CD8-positive, alpha-beta memory T cell (primary cell): ENCODE measurements at places on chromosomes 16 and 17. TPM values are rescaled to one million over a fixed set of nuclear protein-coding genes. Genes with fewer than 3 reads are reported as not detected.

- H3K4me1 ChIP-seq: peaks cover 27% of the 10 kb centered on the region
- H3K4me3 ChIP-seq: no peak overlapping the region
Measured at GRCh38 chr16:11309895-11310633, 28.9 kb upstream of the PRM1 start.

GRCh38 chr16:15866451-15866850 lies 9.6 kb upstream of the MYH11 start:
- no peaks in the 10 kb centered on the region for H3K27me3 ChIP-seq
- no peaks in the 10 kb centered on the region for H3K4me1 ChIP-seq
- no peak overlapping the region for H3K4me3 ChIP-seq
- peaks cover 23% of the 10 kb centered on the region for H3K36me3 ChIP-seq
- DNase-seq: no peak

DNA sequence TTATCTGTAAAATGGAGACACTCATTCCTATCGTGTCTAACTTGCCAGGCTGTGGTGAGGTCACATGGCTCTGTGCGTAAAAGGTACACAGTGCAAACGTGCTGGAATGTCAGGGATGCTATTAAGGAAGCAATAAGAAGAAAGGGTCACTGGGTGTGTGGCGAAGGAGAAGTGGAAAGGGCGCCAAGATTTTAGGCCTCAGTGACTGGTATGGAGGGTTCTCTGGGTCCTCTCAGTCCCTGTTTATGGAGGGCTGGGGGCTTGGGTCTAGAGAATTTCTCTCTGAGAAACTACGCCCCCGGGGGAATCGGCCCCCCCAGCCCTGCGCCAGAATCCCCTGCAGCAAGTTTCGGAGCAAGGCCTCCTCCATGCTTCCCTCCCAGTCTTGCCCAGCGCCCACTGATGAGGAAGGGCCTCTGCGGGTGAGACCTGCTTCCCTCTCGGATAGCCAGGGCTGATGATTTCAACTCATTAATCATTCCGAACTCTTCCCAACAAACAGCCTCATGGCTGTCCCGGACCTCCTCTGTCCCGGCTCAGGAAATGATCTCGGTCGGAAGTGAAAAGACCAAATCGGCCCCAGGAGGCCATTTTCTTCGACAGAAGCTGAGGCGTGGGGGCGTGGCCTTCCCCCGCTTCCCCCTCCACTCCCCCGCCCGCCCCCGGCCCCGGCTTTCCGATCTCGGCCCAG lies 1.2 kb upstream of the HEXIM1 start:
- H3K27ac ChIP-seq: peak overlapping the region; percentile 98
- no peaks in the 10 kb centered on the region for H3K36me3 ChIP-seq
- H3K4me1 ChIP-seq: peaks cover 39% of the 10 kb centered on the region
- peak overlapping the region; percentile 91 for H3K4me3 ChIP-seq

GRCh38 chr17:50272711-50273653 lies 1.3 kb upstream of the TMEM92 start:
- H3K27ac ChIP-seq: no peak overlapping the region
- H3K36me3 ChIP-seq: no peaks in the 10 kb centered on the region
- peak; percentile 48 for DNase-seq
- H3K27me3 ChIP-seq: peaks cover 5% of the 10 kb centered on the region

DNA sequence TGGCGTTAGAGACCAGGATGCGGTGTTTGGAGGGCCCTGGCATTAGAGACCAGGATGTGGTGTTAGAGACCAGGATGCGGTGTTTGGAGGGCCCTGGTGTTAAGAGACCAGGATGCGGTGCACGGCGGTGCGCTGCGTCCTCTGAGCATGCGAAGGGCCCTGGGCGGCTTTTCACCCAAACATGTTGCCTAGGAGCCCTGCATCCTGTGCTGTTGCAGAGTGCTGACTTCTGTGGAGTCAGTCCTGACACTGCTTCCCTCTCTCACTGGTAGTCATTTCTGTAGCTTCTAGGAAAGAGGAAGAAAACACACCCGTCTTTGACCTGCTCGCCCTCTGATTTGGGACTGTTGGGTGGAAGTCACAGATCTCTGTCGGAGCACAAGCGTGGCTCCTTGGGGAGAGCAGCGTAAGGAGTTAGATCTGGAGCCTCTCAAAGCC lies 141.2 kb downstream of the LAT start:
- no peak for DNase-seq
- no peaks in the 10 kb centered on the region for H3K27me3 ChIP-seq
- H3K36me3 ChIP-seq: no peaks in the 10 kb centered on the region
- no peak overlapping the region for H3K27ac ChIP-seq
- H3K4me1 ChIP-seq: no peaks in the 10 kb centered on the region

GRCh38 chr17:9361188-9361955 lies 214.2 kb downstream of the STX8 start:
- DNase-seq: no peak
- H3K36me3 ChIP-seq: no peaks in the 10 kb centered on the region
- H3K4me3 ChIP-seq: no peak overlapping the region

DNA sequence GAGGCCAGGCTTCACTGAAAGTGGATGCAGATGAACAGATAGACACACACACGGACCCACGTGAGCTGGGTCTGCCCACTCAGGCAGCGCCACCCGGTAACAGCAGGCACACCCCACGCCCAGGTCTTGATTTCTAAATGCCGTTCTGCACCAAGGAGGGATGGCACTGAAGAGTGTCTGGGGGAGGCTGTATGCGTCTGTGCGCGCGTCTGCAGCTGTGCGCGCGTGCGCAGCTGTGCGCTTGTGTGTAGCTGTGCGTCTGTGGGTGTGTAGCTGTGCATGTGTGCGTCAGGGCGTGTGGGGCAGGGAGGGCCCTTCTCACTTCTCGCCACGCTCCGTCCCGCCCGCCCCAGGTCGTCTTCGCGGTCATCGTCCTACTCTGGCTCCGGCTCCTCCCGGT lies 15.5 kb upstream of the IL17C start:
- no peak overlapping the region for H3K4me3 ChIP-seq
- DNase-seq: no peak
- H3K4me1 ChIP-seq: peaks cover 36% of the 10 kb centered on the region
- H3K27me3 ChIP-seq: no peaks in the 10 kb centered on the region
- H3K27ac ChIP-seq: no peak overlapping the region
- H3K36me3 ChIP-seq: peaks cover 47% of the 10 kb centered on the region

DNA sequence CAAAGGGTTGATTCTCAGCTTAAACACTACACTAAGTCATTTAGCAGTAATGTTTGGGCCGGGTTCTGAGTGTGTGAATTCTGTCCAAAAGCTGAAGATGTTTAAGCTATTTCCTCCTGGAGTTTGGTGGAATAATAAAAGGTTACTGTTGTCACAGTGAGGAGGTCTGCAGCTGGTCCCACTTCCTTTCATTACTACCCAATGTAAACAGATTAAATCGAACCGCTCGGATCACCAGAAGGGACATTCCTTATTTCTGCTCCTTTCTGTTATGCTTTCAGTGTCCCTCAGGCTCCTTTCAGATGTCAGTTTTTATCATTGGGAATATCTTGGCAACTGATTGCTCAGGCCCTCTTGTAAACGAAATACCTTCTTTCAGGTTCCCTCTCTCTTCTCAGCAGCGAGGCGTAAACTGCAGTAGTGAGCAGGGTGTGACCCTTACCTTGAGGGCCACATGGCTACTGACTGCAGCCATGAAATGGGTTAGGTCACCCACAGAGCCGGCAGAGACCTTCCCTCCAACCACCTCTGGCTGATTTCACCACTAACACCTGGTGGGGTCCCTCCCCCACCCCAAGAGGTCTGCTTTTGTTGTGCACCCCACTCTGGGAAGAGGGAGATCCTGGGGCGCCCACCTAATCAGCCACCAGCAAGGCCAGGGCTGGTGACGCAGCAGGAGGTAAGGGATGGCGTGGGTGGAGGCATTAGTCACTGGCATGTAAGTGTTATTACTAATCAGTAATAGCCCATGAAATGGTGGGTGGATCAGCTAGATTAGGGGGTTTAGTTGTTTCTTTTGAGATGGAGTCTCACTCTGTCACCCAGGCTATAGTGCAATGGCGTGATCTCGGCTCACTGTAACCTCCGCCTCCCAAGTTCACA lies 117.6 kb downstream of the VPS53 start:
- no peaks in the 10 kb centered on the region for H3K27me3 ChIP-seq
- H3K4me3 ChIP-seq: no peak overlapping the region
- H3K4me1 ChIP-seq: no peaks in the 10 kb centered on the region
- DNase-seq: no peak
- no peak overlapping the region for H3K27ac ChIP-seq

DNA sequence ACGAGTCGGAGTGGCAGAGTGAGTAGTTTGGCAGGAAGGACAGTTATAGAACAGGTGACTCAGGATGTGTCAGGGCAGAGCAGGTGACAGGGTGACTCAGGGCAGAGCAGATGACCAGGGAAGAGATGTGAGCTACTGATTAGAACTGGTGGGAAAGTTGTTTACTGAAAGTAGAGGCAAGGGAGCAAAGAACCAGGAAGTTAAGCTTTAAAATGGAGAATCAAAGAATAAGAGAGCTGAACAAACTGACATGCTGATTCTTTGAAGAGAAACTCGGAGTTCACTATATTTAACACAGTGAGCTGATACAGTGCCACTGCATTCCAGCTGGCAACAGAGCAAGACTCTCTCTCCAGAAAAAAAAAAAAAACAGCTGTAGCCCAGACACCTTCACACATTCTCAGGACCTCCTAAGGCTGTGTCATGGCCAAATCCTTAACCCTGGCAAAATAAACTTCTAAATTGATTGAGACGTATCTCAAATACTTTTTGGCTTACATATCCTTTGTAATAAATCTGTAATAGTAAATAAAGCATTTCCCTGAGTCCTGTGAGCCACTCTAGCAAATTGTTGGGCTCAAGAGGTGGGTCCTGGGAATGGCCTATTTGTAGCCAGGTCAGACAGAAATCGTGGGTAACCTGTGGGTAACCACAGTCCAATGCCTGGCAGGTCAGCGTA lies 12.3 kb upstream of the UBE2I start:
- no peak for DNase-seq
- no peaks in the 10 kb centered on the region for H3K27me3 ChIP-seq
- H3K4me1 ChIP-seq: peaks cover 5% of the 10 kb centered on the region
- H3K4me3 ChIP-seq: no peak overlapping the region
- peak overlapping the region; percentile 64 for H3K27ac ChIP-seq

DNA sequence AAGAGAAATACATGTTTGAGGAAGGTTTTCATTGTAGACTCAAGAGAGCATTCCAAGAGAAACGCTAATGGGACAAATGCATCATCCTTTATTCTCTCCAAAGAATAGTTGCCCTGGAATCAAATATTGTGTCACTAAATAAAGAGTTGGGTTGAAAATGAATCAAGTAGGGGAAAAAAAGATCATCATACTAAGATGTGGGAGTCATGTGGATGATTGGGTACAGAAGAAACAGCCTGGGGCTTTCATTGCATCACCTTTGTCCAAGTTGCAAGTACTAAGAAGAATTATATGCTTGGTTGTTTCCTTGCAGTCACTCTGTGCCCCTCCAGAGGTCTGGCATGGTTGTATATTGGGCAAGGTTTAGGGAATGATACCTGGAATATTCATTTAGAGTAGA lies 658.9 kb downstream of the TOX3 start:
- H3K36me3 ChIP-seq: no peaks in the 10 kb centered on the region
- no peak for DNase-seq
- H3K4me3 ChIP-seq: no peak overlapping the region
- no peak overlapping the region for H3K27ac ChIP-seq
- H3K4me1 ChIP-seq: no peaks in the 10 kb centered on the region

DNA sequence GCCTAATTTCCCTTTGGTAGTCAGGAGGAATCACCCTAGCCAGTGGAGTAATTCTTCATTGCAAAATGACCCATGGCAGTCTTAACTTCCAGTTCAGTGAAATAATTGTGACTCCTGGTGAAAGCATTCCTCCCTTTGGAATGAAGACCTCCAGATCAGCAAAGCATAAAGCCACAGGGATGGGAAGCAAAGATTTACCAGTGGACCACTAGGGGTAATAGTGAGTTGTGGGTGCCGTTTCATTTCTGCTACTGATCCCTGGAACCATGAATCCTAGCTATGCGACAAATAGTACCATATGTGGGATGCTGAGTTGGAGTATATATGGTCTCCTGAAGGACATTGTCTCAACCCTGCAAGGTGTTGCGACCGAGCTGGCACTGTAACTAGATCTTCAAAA lies 13.7 kb downstream of the DYNLL2 start:
- no peak overlapping the region for H3K4me3 ChIP-seq
- no peaks in the 10 kb centered on the region for H3K4me1 ChIP-seq
- H3K27ac ChIP-seq: no peak overlapping the region
- no peak for DNase-seq
- H3K27me3 ChIP-seq: no peaks in the 10 kb centered on the region

- H3K4me1 ChIP-seq: no peaks in the 10 kb centered on the region
- H3K4me3 ChIP-seq: no peak overlapping the region
- H3K27me3 ChIP-seq: no peaks in the 10 kb centered on the region
- H3K27ac ChIP-seq: no peak overlapping the region
- H3K36me3 ChIP-seq: no peaks in the 10 kb centered on the region
Measured at GRCh38 chr16:12723681-12724080, 80.0 kb downstream of the CPPED1 start.

DNA sequence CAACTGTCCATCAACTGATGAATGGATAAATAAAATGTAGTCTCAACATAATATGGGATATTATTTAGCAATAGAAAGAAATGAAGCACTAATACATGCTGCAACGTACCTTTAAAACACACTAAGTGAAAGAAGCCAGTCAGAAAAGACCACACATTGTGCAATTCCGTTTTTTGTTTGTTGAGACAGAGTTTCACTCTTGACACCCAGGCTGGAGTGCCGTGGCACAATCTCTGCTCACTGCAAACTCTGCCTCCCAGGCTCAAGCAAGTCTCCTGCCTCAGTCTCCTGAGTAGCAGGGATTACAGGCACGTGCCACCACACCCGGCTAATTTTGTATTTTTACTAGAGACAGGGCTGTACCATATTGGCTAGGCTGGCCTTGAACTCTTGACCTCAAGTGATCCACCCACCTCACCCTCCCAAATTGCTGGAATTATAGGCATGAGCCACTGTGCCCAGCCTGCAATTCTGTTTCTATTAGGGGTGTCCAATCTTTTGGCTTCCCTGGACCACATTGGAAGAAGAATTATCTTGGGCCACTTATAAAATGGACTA lies 40.1 kb downstream of the SCNN1B start:
- no peak overlapping the region for H3K27ac ChIP-seq
- no peak overlapping the region for H3K4me3 ChIP-seq
- no peaks in the 10 kb centered on the region for H3K36me3 ChIP-seq
- DNase-seq: no peak

Gene C16orf95
- total RNA-seq: 8.4 TPM

Gene C16orf74
- total RNA-seq: 1.3 TPM

Gene AOC3
- total RNA-seq: 1.3 TPM

Gene PLCG2
- 16.2 TPM for total RNA-seq

Gene PROCA1
- 4.9 TPM for total RNA-seq

Gene ZPBP2
- 0.58 TPM for total RNA-seq

Gene TMEM95
- total RNA-seq: not detected
